Calu3 (cell line): ENCODE measurements at places on chromosomes 4 and X. TPM values are rescaled to one million over a fixed set of nuclear protein-coding genes. Genes with fewer than 3 reads are reported as not detected.

DNA sequence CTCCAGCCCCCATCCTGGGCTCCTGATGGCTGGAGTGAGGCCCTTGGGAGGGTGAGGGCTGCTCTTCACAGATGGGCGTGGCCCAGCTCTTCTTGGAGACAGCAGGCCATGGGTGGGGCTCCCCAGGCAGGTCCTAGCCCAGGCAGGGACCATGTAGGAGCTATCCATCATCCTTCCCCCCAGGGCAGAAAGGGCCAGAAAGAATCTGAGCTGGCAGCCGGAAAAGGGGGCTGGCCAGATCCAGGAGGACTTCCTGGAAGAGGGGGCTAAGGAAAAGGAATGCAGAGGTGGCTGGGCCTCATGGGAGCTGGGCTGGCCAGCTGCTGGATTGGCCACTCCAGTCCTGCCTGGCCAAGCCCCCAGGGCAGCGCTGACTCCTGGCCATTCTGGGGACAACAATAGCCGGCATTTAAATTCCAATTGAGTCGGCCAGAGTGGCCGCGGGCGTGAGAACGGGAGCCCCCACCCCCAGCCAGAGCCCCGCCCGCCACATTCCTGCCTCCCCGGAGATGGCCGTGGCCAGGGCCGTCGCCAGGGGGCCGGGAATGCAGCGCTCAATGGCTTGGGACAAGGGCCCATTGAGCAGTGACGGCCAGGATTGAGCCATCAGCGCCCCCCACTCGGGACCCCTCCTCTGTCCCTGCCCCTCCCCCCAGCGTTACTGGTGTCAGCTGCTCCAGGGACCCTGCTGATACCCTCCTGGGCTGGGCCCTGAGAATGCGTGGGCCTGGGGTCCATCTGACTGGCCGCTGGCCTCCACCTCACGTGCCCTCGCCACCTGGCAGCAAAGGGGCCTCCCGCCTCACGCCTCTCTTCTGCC lies 15.1 kb upstream of the FGFR3 start:
- DNase-seq = peak; percentile 64

DNA sequence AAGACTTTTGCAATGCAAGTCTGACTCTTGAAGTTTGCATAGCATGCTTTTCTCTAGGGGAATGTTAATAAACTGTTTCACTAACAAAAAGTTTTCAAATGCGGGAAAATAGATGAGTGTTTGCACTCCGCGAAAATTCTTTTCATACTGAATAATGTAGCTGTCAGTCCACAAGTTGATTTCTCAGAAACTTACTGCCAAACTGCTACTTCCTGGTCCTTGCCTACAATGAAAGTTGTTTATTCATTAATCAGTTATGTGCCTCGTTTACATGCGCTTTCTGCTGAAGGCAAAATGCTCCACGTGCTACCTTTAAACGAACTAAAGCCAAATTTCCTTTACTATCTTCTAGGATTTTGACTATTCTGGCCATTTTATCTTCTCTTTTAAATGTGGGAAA lies 166.2 kb downstream of the MAGEB17 start:
- DNase-seq = no peak

GRCh38 chrX:110086916-110087484 lies 84.1 kb downstream of the TMEM164 start:
- peak; percentile 11 for DNase-seq

DNA sequence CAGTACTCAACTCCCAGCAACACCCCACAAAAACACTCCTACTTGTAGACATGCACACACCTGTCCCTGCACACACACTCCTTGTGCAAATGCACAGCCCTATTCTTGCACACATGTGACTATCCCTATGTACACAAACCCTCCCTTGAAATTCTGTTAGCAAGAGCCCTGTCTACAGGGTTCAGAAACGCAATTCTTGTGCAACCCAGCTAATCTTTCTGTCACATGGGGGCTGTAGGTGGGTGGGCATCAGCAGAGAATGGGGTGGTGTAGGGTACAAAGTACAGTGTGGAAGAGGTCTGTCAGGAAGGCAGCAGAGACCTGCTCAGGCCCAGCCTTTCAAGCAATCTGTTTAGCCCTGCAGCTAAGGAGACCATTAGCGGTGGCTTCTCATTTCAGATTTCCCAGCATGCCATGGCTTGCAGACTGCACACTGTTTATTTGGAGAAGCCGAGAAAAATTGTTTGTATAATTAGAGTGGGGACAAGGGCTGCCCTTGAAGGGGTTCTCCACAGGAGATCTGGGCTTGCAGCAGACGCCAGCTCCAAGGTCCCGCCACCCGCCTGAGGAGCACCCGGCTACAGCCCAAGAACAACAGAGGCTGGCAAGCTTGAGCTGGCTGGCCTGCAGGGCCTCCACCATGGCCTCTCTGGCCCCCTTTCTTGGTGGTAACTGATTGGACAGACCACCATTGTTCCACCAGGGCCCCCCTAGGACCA lies 144.0 kb upstream of the PJA1 start:
- no peak for DNase-seq

- no peak for DNase-seq
Measured at GRCh38 chrX:37662181-37662580, 23.4 kb upstream of the XK start.

GRCh38 chrX:70672326-70672725 lies 227.7 kb downstream of the DLG3 start:
- no peak for DNase-seq

DNA sequence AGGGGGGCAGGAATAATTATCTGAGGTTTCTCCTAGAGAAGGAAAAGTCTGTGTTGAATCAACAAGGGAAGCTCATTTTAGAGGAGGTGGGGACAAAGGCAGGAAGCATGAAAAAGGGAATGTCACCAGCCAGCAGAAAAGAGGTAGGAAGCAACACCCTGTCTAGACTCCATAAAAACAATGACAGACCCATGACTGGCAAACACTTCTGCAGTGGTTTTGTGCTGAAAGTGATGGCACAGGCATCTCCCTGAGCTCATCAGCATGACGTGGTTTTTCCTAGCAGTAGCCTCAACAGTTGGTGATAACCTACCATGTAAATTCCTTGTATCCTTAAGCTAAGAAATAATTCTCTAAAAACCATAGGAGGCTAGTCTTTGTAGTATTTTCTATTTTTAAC lies 110.7 kb upstream of the GALNT7 start:
- no peak for DNase-seq

DNA sequence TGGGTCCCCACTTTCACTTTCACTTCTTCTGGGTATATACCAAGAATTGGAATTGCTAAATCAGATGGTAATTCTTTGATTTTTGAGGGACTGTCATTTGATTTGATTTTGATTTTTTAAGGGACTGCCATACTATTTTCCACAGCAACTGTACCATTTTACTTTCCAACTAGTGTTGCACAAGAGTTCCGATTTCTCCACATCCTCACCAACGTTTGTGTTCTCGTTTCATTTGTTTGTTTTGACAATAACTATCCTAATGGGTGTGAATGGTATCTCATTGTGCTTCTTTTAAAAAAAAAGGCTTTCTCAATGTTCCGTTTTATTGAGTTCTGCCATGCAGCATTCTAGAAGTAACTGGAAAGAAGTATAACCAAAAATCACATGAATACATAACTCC lies 62.6 kb downstream of the C4orf46 start:
- no peak for DNase-seq

GRCh38 chr4:17688011-17688441 lies 73.6 kb downstream of the MED28 start:
- no peak for DNase-seq

GRCh38 chr4:128455480-128455879 lies 167.9 kb upstream of the PGRMC2 start:
- no peak for DNase-seq

DNA sequence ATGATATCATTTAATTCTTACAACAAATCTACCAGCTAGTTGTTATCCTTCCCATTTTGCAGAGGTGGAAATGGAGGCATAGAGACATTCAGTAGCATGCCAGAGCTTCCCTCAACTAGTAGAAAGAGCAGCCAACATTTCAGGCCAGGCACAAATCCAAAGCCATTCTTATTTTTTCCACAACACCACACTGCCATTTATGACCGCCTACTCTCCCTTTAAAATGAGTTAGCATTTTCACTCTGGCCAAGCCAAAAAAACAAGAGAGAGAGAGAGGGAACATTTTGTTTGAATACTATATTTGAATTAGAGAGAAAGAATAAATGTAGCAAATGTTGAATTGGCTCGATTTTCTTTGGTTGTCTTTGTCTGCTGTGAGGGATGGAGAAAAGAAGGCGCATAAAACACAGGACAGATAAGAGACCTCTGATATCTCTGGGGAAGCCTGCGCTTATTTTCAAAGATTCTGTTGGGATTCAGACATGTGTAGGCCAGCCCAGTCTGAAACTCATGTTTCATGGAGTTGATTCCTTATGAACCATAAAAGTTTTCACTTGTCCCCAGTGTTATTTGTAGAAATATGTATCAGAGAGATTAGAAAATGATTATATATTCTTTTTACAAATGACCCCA lies 265.7 kb downstream of the RAB28 start:
- no peak for DNase-seq

- peak; percentile 91 for DNase-seq
Measured at GRCh38 chr4:73620115-73620792, at the start of gene RASSF6. TSS of gene RASSF6 (minus strand) at chr4:73620436. CDS start at chr4:73611795, 8,641 bp downstream.

GRCh38 chrX:85024562-85024961 lies 20.9 kb downstream of the APOOL start:
- DNase-seq = no peak

- peak; percentile 75 for DNase-seq
Measured at GRCh38 chr4:25862411-25863346, at the start of gene SEL1L3. TSS of gene SEL1L3 (minus strand) at chr4:25862988. CDS start at chr4:25862836, 152 bp downstream.

- no peak for DNase-seq
Measured at GRCh38 chr4:55051532-55051931, 73.9 kb downstream of the KDR start.

DNA sequence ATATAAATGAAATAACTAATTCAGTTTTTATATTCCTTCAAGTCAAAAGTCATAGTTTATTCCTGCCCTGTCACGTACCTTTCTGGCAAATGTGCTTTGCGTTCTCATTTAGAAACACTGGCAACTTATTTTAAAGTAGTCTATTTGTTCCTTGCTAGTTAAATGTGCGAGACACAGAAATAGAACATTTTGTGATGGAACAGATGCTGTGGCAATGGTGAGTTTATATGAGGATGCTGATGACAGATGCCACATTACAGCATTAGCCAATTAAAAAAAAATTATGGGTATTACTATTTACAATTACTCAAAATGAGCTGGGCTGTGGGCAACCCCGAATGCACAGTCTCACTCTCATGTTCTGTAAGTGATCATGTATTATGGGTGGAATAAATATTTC lies 26.1 kb upstream of the EPHA5 start:
- no peak for DNase-seq

DNA sequence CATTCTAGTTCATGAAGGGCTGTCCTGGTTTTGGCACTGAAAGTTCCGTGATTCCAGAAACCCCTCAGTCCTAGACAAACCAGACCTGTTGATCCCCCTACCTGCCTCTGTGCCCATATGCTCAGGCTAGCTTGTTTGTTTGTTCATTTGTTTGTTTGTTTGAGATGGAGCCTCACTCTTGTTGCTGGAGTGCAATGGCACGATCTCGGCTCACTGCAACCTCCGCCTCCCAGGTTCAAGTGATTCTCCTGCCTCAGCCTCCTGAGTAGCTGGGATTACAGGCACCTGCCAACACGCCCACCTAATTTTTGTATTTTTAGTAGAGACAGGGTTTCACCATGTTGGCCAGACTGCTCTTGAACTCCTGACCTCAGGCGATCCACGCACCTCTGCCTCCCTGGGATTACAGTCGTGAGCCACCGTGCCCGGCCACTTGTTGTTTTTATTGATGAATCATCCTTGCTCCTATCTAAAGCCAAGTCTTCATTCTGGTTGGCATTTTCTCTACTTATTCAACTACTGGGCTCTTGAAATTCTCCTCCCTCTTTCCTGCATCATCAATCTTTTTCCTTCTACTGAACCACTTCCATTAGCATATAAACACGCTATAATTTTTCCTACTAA lies 86.3 kb upstream of the BMP2K start:
- no peak for DNase-seq

DNA sequence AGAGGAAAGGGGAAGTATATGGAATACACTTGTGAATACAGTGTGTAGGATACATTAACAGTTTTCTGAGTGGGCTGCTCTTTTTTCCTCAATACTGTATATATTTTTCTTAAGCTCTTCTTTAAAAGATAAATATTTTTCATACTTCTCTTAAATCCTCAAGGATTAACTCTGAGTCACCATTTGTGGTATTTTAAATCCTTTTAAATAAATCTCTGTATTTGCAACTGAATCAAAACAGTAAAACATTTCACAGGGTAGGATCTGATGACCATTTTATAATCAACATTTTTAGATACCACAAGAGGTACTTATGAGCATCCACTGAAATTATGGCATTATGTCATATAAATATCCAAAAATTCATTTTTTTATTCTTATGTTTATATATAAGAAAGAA lies 87.6 kb downstream of the GAB1 start:
- DNase-seq = no peak

DNA sequence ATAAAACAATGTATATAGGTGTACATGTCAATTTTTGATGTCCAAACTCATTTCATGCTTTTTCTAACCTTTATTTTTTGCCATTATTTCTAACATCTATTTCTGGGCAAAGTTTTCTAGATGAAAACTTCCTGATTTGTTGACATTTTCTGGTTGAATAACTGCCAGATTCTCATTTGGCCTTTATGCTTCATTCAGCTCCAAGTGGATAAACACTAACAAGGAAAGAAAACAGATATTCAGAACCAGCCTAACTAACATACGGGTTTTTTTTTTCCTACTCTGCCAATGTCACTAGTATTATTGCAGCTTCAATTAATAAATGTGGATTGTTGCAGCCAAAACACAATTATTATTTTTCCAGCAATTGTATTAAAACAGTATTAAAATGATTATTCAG lies 50.9 kb upstream of the RAP1GDS1 start:
- DNase-seq = no peak

The SATL1 gene
- total RNA-seq = 0.10 TPM in 1 of 2 replicates, not detected in the other

The FANCB gene
- total RNA-seq = 13.6 and 14.1 TPM in 2 replicates

The LONRF3 gene
- 6.7 and 9.5 TPM in 2 replicates for total RNA-seq

The SMIM31 gene
- total RNA-seq = 1.9 and 4.2 TPM in 2 replicates

The MAGED4B gene
- 8.7 and 13.6 TPM in 2 replicates for total RNA-seq

The STOX2 gene
- 7.1 and 10.0 TPM in 2 replicates for total RNA-seq

The PNCK gene
- 1.1 TPM in 1 of 2 replicates, not detected in the other for total RNA-seq

The ADGRG4 gene
- total RNA-seq = not detected in 2 replicates

The WDFY3 gene
- total RNA-seq = 25.1 and 31.5 TPM in 2 replicates

The GAGE13 gene
- not detected in 2 replicates for total RNA-seq

The DUSP9 gene
- total RNA-seq = 0.19 and 0.27 TPM in 2 replicates

The MGST2 gene
- total RNA-seq = 31.9 and 33.7 TPM in 2 replicates

The XAGE2 gene
- total RNA-seq = not detected in 2 replicates

The NWD2 gene
- total RNA-seq = 1.4 TPM in 2 replicates

The RBM47 gene
- total RNA-seq = 86.6 and 106 TPM in 2 replicates

The EFHC2 gene
- total RNA-seq = 0.95 and 1.7 TPM in 2 replicates

The FUNDC1 gene
- 21.7 and 22.1 TPM in 2 replicates for total RNA-seq

The KANTR gene
- total RNA-seq = 14.5 and 18.2 TPM in 2 replicates

The NLGN4X gene
- total RNA-seq = not detected in 2 replicates
